ENCODE measurements at places on chromosomes 4 and X.

- no peak for DNase-seq
These were observed 6.2 kb upstream of the CTBP1 start for GRCh38 chr4:1255151-1255550.

- no peak for DNase-seq
These were observed 28.6 kb downstream of the TEX13A start for GRCh38 chrX:105191878-105192277.

GRCh38 chr4:138341739-138342415 lies 99.7 kb upstream of the SLC7A11 start:
- no peak for DNase-seq

- no peak for DNase-seq
These were observed 9.2 kb upstream of the TREX2 start for GRCh38 chrX:153454901-153455550.

DNA sequence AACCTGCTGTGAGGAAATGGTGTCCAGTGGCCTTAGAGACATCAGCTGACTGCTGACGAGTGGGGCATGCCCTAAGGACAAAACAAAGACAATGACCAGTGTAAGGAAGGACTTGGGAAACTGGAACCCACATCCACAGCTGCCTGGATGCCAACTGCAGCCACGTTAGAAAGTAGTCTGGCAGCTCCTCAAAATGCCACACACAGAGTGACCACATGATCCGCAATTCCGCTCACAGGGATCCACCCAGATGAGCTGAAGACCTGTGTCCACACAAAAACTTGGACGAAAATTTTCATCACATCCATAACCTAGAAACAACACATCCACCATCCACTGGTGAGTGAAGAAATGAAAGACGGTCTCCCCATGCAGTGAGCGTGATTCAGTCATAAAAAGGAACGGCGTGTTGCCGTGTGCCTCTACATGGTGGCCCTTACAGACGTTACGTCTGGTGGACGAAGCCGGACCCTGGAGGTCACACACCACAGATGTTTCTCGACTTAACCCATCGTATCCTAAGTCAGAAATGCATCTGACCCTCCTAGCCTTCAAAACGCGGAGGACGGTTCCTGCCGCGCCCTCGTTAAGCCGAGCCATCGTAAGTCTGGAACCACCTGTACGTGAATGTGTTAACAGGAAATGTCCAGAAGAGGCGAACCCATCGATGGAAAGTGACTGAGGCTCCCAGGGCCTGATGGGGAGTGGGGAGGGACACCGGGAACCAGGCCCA lies 40.6 kb upstream of the MXD4 start:
- no peak for DNase-seq

DNA sequence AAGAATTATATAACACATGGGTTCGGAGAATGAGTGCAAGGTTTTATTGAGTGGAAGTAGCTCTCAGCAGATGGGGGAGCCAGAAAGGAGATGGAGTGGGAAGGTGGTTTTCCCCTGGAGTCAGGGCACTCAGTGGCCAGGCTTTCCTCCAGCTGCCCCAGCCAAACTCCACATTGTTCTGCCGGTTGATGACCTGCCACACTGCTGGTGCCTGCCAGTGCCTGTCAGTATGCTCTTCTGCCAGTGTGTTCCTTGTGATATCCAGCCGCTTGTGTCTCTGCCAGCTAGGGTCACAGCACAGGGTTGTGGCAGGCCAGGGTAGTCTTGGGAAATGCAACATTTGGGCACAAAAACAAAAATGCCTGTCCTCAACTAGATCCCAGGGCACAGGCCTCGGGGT lies 604.8 kb upstream of the TECRL start:
- no peak for DNase-seq

DNA sequence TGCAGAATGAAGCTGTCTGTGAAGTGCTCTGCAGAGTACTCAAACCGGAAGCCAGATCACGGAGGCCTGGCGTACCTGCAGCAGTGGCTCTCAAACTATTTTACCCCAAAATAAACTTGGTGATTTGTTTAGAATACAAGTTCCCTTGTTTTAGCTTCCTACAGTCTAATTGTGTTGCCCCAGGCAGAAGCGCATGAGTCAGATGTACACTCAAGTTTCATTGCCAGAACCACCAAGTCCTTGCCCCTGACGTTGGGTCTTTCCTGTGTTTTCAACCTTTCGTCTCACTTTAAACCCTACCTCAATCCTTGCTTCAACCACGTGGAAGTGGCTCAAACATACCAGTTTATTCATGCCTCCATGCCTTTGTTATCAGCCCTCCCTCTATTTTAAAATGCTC lies 66.2 kb upstream of the SLC7A11 start:
- no peak for DNase-seq

- DNase-seq = no peak
These were observed 541 bp downstream of the AIMP1 start for GRCh38 chr4:106316773-106317409.

DNA sequence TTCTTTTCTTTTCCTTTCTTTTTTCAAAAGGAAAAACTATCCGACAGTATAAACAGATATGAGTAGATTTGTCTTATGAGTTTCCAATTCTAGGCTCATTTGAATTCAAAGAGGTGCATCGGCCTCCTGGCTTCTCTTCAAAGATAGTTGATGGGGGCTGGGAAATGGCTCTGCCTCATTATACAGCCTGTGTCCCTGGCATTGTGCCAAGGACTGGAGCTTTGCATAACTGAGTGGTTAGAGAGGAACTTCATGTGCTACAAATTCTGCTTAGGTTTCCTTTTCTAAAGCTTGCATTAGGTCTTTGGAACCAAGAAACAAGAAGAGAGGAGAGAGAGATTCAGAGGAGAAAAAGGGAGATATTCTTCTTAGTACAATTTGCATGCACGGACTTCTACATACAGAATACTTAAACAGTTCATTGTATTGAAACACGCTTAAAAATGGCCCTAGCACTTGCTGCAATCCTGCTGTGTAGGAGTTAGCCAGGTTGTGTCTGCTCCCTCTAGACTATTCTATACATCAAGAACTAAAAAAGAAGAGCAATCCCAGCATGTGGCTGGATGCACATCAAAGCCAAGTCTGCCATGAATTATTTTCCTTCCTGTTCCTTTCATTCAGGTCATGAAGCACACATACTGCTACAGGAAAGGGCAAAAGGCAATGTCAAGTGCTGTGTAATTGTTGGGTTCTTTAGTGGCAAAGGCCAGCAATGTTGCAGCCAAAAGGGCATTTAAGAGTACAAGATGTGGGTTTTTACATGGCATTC lies 70.9 kb downstream of the INTS12 start:
- no peak for DNase-seq

DNA sequence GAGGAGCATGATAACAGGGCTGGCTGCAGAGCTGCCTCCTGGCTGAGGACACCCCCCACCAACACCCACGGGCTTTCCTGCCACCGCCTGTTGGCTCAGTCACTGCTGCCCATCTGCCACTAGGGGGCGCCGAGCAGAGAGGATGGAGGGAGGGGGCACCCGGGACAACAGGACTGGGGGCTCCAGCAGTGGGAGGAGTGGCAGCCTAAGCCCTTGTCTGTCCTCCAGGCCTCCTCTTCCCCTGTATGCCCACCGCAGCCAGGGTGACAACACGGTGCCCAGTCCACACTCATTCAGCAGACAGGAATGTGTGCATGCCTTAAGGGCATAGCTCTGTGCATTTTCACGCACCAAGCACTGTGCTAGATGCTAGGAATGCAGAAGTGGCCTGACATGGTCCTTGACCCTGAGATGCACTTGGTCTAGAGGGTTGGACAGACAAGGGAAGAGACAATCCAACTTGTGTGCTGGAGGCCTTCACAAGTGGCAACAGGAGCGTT lies 149.9 kb downstream of the AMMECR1 start:
- DNase-seq = no peak

- DNase-seq = no peak
These were observed 2.6 kb downstream of the SAT1 start for GRCh38 chrX:23785580-23785979.

DNA sequence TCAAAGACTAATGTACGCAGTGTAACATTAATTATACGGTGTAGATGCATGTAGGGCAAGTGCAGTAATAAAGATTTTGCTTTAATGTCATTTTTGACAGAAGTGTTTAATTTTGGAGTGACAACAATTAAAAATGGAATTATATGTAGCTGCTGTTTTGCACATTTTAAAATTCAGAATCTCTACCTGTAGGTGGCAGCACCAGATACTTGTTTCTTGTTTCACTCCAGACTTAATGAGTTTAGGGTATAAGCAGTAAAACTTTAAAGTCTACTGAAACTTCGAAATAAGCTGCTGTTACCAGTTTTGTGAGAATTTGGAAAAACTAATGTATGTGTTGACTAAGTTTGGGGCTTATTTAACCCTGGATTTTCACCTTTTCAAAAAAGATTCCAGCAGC lies 144.9 kb downstream of the POLA1 start:
- DNase-seq = no peak

DNA sequence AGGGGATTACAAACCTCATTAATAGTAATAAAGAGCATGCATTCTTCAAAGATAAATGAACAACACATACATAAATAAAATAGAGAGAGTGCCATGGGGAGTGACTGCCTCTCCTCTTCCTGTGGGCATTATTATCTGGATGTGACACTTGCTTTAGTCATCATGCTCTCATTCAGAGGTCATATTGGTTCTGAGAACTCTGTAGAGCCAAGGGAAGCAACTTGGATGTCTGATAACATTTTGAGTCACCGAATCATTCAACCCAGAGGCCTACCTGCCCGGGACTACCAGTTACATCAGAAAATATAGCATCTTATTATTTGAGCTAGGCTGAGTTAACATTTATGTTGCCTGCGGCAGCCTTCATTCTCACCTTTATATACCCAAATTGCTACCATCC lies 489.5 kb downstream of the STIM2 start:
- no peak for DNase-seq

DNA sequence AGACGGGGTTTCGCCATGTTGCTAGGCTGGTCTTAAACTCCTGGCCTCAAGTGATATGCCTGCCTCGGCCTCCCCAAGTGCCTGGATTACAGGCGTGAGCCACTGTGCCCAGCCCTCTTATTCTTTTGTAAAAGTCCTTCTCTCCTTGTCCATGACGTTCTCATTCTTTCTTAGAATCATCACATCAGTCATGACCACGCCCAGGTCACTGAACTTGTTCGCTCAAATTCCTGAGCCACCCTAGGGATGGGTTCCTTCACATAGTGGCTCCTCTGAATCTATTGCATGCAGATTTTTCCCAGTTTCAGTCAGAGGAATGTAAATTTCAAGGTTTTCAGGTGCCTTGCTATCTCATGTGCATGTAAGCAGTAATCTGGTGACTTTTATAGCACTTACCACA lies 15.7 kb downstream of the JADE1 start:
- no peak for DNase-seq

DNA sequence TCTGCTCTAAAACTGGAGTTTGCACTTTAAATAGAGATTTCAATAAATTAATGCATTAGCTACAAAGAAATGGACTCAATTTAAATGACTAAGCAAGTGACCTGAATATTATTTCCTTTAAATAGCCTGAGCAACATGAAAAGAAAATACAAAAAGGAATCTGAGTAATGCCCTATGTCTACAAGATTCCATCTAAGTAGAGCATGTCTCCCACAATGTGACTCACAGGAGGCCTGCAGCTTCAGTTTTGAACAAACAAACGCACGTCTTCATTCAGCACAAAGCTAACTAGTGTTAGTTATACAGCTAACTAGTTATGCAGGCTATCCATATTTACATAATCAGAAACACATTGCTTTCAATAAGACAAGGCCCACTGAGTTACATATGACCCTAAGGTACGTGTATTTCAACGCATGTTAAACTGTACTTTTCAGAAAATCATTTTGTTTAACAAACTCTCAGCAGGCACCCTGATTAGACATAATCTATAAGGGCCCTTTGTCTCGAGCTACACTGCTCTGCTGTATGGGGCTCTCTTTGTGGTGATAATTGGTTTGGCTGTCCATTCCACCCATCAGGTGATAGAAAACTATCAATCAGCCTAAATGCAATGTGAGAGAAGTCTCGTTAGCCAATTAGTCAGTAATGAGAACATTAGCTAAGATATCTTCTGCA lies 116.5 kb downstream of the MAML3 start:
- peak; percentile 74 for DNase-seq

DNA sequence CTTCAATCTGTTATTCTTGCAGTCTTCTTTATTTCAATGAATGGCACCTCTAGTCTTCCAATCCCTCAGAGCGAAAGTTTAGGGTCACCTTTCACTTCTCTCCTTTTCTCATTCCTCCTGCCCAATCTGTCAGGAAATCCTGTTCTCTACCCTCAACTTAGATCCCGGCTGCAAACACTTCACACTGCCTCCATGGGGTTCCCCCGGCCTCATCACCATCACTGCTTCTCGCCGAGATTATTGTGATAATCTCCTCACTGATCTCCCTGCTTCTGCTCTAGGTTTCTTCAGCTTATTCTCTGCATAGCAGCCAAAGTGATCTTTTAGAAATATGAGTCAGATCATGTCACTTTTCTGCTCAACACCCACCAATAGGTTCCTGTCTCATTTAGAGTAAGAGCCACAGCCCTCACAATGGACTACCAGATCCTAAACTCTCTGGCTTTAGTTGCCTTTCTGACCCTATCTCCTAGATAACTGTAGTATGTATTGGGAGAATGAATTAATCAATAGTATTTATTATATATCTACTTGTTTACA lies 43.6 kb upstream of the TBC1D9 start:
- no peak for DNase-seq

- DNase-seq = no peak
These were observed 333.4 kb downstream of the NR3C2 start for GRCh38 chr4:148108766-148109165.

- DNase-seq = no peak
These were observed 92.5 kb downstream of the SORBS2 start for GRCh38 chr4:185719500-185719858.

DNA sequence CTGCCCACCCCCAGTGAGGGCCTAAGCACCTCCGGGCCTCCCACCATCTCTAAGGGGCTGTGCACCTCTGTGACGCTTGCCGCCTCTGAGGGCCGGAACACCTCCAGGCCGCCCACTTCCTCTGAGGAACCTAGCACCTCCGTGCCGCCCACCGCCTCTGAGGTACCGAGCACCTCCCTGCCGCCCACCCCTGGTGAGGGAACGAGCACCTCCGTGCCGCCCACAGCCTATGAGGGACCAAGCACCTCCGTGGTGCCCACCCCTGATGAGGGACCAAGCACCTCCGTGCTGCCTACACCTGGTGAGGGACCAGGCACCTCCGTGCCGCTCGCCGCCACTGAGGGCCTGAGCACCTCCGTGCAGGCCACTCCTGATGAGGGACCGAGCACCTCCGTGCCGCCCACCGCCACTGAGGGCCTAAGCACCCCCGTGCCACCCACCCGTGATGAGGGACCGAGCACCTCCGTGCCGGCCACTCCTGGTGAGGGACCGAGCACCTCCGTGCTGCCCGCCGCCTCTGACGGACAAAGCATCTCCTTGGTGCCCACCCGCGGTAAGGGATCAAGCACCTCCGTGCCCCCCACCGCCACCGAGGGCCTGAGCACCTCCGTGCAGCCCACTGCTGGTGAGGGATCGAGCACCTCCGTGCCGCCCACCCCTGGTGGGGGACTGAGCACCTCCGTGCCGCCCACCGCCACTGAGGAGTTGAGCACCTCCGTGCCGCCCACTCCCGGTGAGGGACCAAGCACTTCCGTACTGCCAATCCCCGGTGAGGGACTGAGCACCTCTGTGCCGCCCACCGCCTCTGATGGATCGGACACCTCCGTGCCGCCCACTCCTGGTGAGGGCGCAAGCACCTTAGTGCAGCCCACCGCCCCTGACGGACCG lies 977 bp downstream of the MAGEE1 start:
- DNase-seq = no peak

- no peak for DNase-seq
These were observed 231.7 kb downstream of the FBXW7 start for GRCh38 chr4:152304220-152304619.
